Right renal pelvis (tissue), 4 donors: ENCODE measurements at places on chromosomes 3 and 15. TPM values are rescaled to one million over a fixed set of nuclear protein-coding genes. Genes with fewer than 3 reads are reported as not detected.

DNA sequence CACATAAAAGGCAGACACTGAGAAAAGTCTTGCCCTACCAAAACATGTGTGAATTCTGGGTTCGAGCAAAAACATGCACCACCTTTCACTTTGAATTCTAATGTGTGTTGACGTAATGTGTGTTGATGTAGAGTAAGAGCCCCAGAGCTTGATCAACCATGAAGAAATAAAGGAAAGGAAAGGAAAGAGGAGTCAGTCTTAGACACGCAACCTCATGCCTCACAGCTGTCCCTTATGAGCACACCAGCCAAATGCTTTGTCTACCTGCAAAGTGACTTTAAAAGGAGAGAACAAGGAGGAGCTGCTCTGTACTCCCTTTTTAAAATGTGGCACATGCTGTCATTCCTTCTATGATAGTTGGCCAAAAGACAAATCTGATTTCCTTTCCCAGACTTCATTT is 80.8 kb downstream of the RFTN1 start:
- no peak for DNase-seq

DNA sequence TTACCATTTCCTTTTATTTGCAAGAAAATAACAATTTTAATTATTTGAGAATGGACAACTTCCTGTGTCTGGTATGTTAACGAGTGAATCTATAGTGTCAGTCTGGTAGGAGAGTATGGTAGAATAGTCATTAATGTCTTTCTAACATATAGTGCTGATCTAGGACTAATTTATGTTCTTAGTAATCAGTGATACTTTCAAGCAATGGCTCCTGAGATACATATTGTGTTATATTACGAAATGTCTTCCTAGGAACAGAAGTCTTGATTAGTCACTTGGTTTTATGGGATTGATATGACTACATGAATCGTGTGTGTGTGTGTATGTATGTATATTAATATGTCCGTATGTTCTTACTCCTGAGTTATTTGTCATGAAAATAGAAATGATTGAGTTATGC is 66.6 kb upstream of the PAQR5 start:
- DNase-seq: no peak

- no peak for DNase-seq
Observed at GRCh38 chr3:156395961-156396710, 158.8 kb downstream of the SSR3 start.

The FAM174B gene
- 32.9 TPM for polyA plus RNA-seq

GRCh38 chr15:78691851-78692421 is 50.9 kb upstream of the CHRNB4 start:
- DNase-seq: no peak

DNA sequence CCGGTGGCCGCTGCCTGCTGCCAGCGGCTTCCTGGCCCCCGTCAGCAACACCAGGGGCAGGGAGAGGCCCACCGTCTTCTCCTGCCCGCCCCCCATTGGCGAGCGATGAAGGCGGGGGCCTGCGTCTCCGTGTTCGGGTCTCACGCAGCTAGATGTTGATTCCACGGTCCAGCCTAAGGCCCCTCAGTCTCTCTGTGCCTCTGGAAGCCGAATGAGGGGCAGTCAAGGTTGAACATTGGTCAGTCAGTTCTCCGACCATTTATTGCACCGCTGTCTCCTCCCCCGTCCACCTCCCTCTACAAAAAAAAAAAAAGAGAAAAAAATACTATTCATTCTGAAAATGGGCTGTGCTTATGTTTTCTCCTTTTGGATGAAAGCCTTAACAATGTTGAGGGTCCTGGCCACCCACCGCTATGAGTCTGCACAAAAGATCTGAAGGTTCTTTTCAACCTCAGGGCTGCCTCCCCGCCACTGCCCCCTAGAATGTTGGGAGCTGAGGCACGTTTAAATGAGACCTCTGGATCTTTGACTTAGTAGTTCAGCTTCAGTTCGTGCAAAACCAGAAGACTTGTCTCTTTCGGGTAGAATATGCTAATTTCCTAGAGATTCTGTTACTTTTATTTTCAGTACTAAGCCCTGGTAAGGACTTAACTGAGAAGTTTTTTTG is 736 bp downstream of the IREB2 start:
- DNase-seq: no peak

GRCh38 chr3:148922467-148922866 is 57.4 kb downstream of the CPA3 start:
- DNase-seq: no peak

DNA sequence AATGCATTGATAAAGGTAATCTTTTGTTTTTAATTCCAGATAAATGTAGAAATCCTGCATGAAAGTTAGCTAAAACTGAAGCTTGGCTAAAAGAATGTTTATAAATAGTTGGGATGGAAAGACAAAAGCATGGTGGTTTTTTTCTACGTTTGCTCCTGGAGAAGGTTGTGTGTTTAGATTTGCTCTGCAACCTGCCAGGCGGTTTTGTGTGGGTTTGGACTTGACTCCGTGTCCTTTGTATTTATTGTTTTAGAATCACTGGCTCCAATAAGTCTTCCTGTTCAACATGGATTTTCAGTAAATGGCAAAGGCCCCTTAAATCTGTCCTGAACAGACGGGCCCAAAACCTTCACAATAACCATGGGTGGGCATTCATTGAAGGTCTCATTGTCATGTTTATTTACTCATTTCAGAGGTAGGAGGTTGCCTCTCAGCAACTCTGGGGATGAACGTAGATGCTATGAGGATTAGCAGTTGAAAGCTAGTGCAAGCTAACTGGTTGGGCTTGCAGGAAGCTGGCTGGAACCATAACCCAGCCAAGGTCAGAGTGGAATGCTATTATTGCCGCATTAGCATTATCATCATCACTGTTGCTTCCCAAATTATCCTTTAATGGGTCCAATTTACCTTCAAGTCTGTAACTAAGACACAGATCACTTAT is 60.6 kb upstream of the ADAMTS9 start:
- no peak for DNase-seq

The EAF1 gene
- 17.5 TPM for polyA plus RNA-seq

The CIP2A gene
- polyA plus RNA-seq: 17.2 TPM

GRCh38 chr3:32089476-32089875 is 16.9 kb upstream of the GPD1L start:
- no peak for DNase-seq

The SPTSSB gene
- 3.1 TPM for polyA plus RNA-seq
